ENCODE measurements at places on chromosomes 1 and 21.

- DNase-seq = no peak
Observed at GRCh38 chr1:71157151-71157550, 76.3 kb upstream of the ZRANB2 start.

DNA sequence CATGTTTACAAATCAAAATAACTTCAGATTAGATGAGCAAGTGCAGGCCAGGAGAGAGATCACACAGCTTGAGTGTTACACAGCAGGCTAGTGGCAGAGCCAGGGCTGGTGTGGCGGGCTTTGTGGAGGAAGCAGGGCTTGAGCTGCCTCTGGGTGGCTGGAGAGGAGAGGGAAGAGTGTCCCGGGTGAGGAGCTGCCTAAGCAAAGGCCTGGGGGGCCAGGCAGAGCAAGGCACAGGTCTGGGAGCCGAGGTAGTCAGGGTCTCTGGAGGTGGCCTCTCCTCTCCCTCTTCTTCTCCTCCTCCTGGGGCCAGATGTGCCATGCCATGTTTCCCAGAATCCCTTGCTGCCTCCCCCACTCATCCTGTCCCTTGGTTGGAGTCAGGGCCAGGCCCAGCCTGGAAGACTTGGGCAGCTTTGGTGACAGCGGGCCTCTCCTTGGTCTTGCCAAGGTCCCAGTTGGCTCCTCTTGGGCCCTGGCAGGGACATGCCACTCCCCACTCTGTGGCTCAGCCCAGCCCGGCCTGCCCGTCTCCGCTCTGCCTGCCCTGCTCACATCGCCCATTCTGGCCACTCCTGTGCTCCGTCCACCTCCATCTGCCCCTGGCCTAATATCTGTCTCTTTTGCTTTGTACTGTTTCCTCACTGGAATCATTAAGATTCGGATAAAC lies 70.3 kb downstream of the PTPRU start:
- DNase-seq = no peak

- DNase-seq = no peak
Observed at GRCh38 chr1:183372586-183373230, 45.5 kb downstream of the NMNAT2 start.

DNA sequence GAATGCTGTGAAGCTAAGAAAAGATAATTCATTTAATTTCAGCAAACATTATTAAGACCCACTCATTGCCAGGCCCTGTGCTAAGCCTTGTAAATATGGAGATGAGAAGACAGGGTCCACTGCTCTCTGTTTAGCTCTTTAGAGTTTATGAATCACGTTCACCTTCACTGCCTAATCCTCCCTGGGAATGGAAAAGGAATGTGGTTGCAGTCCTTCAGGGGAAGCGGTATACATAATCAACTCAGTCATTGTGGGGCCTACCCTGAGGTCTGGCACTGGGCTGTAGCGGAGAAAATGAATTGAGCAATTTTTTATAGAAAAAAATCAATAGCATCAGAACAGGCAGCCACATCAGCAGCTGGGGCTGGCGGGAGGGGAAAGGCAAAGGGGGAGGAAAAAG lies 412.1 kb upstream of the NFIA start:
- DNase-seq = no peak
